ENCODE measurements at places on chromosomes 7 and 10.

DNA sequence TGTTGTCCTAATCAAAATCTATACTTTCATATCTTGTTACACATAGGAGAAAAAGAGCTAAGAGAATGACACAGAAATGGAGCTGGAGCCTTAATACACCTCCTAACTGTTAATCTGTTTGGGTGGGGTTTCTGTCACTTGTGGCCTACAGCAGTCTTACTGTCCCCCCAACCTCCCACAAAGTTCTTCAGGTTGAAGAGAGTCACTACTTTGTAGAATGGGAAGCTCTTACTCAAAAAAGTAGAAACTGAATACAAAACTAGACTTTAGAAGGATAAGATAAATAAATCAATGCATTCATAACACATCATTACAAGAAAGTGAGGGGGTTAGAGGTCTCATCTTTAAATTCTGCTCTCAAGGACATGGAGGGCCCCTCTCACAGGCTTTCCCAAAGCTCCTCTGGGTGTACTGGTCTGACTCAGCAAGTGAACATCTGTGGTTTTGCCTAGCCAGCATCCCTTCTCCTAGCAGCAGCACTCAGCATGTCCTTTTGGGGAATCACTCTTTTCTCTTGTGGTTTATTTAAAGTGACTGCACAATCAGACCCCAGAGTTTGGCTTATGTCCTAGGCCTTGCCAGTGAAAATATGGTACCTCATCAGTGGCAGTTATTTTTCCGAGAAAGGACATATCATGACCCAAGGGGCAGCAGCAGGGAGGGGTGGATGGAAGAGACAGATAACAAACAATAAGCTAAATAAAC lies 2.0 kb upstream of the BLVRA start:
- DNase-seq = no peak

GRCh38 chr7:107907-108306 lies 84.5 kb upstream of the FAM20C start:
- no peak for DNase-seq

DNA sequence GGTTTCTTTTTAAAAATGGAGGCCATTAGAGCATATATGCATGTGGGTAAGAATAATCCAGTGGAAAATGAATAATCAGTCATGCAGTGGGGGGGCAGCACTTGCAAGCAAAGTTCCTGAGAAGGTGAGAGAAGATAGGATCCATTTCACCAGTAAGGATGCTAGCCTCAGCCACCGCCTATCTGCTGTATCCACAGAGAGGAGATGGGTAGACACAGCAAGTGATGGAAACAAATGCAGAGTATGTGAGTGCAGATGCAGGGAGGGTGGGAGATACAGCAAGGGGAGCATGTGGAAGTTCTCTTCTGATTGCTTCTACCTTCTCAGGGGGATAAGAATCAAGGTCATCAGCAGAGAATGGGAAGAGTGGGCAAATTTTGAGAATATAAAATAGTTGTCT lies 171.4 kb upstream of the PDE1C start:
- DNase-seq = no peak

DNA sequence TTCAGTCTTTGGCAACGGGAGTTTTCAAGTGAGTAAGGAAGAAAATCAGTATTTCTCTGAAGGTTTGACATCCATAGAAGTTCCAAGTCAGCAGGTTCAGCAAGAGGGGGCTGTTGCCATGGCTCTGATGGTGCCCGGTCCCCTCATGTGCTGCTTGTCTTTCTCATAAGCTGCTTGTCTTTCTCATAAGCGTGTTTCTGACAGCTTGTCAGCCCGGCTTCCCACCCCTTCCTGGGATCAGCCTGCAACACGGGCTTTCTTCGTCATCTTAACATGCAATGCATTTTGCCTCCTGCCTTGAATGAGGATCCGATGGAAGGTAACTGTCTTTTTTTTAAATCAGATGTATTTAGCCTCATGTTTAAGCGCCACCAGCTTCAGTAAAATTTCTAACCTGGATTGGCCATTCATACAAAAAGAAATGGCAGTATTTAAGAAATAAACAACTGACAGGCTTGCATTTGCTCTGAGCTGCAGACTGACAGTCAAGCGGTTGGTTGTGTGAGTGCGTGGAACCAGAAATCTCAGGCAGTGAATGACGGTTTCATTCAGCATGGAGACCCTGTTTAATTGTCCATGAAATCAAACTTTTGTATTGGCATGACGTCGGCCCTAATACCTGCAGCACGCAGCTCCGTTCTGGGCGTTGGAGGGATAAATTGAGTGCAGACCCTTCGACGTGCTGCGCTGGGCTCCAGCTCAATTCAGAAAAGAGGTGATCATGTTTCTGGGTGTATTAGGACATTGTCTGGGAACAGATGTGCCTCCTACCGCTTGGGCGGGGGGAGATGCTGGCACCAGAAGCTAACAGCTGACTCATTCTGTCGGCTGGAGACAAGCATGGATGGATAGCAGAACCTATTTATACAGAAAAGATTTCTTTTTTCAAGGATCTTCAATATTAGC lies 454.7 kb upstream of the FOXK1 start:
- DNase-seq = no peak

- DNase-seq = no peak
Measured at GRCh38 chr7:31488562-31489203, 25.2 kb upstream of the ITPRID1 start.

GRCh38 chr7:16084370-16084769 lies 337.0 kb downstream of the CRPPA start:
- DNase-seq = no peak

- DNase-seq = peak; percentile 10
Measured at GRCh38 chr10:95295031-95295755, 4.4 kb upstream of the PDLIM1 start.

DNA sequence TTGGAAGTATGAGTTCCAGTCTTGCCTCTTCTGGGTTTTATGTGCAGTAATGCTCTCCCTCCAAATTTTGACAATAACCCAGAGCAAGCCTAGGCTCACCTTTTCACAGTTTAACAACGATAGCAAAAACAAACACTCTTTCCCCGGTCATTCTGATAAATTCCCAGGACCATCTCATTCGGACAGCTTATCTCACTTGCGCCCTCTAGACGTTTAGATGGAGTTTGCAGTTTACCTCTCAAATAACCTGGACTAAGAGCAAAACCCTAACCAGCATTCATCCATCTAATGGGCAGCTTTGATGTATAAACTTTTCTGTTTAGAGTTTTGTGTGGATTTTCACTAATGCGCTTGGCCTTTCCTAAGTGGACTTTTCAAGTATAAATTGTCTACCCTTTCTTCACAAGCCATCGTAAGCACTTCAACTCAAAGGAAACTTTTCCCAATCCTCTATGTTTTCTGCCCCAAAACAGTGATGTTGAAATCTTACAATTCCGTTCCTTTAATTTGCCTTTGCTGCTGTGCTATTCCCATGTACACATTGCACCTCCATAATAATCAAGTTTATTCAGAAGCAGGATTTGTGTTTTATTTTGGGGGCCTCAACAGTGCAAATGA lies 114.9 kb downstream of the HDAC9 start:
- DNase-seq = no peak

DNA sequence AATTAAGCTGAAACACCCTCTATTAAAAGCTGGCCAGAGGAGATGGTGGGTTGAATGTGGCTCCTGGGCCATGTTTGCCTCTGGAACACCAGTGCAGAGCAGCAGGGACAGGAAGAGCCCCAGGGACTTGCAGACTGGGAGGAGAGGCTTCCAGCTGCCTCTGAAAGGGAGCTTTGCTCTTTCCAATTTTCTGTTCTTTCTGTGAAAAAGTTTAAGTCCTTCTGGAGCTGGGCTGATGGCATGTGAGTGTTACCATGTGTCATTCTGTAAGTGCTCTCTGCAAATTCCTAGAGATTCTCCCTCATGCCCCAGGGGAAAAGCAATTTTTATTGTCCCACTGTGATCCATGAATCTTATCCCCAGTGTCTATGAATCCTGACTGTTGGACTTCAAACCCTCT lies 112.8 kb upstream of the LANCL2 start:
- DNase-seq = no peak

DNA sequence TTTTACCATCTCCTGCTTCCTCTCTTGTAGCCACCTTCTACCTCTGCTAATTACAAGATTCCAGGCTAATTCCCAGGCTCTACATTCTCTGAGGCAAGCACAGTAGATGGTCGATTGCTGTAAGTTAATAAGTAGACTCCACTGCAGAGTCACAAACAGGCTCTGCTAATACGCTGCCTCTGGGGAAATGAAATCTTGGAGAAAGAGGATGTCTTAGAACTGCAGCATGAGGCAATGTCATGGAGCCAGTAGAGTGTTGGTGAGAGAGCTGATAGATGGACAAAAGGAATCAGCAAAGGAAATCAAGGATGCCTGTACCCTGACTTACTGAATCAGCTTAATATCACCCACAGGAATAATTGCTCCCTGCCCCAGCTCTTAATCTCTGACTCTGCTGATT lies 1260.3 kb downstream of the XPNPEP1 start:
- no peak for DNase-seq

GRCh38 chr10:17120694-17121093 lies 8.9 kb downstream of the CUBN start:
- DNase-seq = no peak

GRCh38 chr7:45585628-45586027 lies 11.5 kb downstream of the ADCY1 start:
- DNase-seq = no peak

DNA sequence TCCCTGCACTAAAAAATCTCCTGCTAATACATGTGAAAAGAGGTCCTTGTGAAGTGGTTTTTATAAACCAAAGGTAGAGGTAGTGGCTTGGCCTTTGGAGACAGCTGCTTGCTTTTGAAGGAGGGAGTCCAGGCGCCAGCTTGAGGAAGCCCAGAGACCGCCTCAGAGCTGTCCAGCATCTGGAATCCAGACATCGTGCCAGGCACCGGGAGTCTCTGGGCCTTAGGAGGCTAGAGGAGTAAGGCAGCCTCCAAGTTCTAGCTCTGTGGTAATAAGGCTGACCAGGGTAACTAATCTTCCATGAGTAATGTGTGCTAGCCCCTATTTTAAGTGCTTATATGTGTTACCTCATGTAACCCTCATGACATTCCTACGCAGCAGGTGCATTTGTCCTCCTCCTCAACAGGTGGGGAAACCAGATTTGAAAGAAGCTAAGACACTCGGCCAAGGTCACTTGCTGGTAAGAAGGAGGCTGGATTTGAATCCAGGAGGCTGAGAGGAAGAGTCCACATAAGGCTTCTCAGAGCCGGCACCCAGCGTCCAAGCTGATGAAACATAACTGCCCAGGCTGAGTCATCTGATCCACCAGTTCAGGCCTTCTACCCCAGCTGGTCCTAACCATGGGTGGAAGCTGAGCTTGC lies 26.1 kb downstream of the PRLHR start:
- no peak for DNase-seq

DNA sequence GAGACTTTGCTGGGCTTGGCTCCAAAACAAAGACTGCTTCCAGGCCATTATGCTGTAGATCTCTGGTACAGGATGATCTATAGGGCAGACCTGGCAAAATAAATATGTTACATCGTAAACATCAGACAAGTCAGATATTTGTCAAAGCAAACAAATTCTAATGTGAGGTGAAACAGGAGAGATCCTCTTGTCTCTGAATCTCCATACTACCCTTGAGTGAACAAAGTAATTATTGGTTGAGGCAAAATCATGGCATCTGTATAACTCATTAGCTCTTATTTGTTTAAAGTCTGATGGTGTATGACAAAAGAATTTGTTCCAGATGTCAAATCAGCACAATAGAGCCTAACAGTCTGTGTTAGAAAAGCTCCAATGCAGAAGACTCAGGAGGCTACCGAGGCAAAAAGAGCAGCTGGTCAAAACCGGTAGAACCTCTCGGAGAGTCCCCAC lies 1291.5 kb downstream of the TYW1 start:
- no peak for DNase-seq

GRCh38 chr10:132493756-132494290 lies 43.8 kb upstream of the INPP5A start:
- no peak for DNase-seq
